CD4-positive, alpha-beta memory T cell (primary cell): ENCODE measurements at places on chromosomes 16 and 17. TPM values are rescaled to one million over a fixed set of nuclear protein-coding genes. Genes with fewer than 3 reads are reported as not detected.

KCNJ16 gene
- not detected for total RNA-seq

SLC16A6 gene
- total RNA-seq = 7.4 TPM

HSD17B2 gene
- not detected for total RNA-seq

SLC35G6 gene
- not detected for total RNA-seq

CES5A gene
- total RNA-seq = not detected

APOBR gene
- 9.1 TPM for total RNA-seq

KRTAP4-9 gene
- total RNA-seq = not detected

GLTPD2 gene
- total RNA-seq = not detected

KRTAP9-2 gene
- not detected for total RNA-seq

CORO6 gene
- total RNA-seq = 2.2 TPM

ADAP2 gene
- total RNA-seq = 4.6 TPM

C17orf50 gene
- total RNA-seq = not detected

KRTAP1-5 gene
- not detected for total RNA-seq

DNA sequence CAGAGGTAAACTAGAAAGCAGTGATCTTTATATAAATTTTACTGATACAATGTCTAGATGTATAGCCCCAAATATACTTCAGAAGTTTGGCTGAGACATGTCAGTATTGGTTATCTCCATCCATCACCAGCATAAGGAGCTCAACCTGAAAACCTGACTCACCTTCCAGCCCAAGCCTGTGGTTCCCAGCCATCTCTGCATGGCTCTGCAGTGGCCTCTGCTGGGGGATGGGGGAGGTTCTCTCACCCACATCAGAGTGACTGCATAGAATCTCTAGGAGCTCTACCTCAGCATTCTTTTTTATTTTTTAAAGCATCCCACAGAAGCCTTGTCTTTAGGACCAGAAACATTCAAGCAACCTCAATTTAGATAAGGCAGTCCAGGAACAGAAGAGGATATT lies 27.3 kb downstream of the USP7 start:
- no peak overlapping the region for H3K4me3 ChIP-seq
- H3K36me3 ChIP-seq = no peaks in the 10 kb centered on the region
- H3K27ac ChIP-seq = no peak overlapping the region
- H3K27me3 ChIP-seq = no peaks in the 10 kb centered on the region
- H3K4me1 ChIP-seq = peaks cover 76% of the 10 kb centered on the region

GRCh38 chr16:50821586-50821985 lies 79.7 kb downstream of the CYLD start:
- DNase-seq = no peak
- H3K4me3 ChIP-seq = no peak overlapping the region
- H3K27me3 ChIP-seq = no peaks in the 10 kb centered on the region
- H3K27ac ChIP-seq = no peak overlapping the region

GRCh38 chr17:43224146-43224705 lies 4.2 kb downstream of the CCDC200 start:
- no peaks in the 10 kb centered on the region for H3K27me3 ChIP-seq
- H3K4me3 ChIP-seq = no peak overlapping the region
- DNase-seq = no peak
- no peaks in the 10 kb centered on the region for H3K4me1 ChIP-seq
- H3K36me3 ChIP-seq = no peaks in the 10 kb centered on the region

GRCh38 chr16:2154533-2155090 lies 970 bp upstream of the TRAF7 start:
- H3K36me3 ChIP-seq = peaks cover 4% of the 10 kb centered on the region
- peaks cover 77% of the 10 kb centered on the region for H3K4me1 ChIP-seq
- no peak for DNase-seq
- H3K27ac ChIP-seq = peak overlapping the region; percentile 83

- H3K4me3 ChIP-seq = no peak overlapping the region
- DNase-seq = no peak
- H3K27ac ChIP-seq = no peak overlapping the region
Observed at GRCh38 chr17:79077587-79077986, 3.0 kb downstream of the ENGASE start.

DNA sequence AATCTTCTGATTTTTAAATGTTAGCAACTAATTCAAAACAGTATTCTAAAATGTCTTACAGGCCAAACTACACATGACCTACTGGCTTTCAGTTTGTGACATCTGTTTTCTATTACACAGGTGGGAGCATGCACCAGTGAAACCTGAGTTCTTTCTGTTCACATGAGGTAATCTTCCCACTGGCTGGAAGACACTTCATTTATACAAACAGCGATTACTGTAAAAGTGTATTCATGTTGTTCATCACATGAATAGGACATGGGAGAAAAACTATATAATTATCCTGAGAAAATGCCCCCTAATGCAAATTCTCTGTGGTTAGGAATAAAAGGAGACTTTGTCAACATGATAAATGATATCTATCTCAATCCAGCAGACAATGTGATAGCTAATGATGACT lies 11.1 kb upstream of the PIK3R5 start:
- no peak overlapping the region for H3K27ac ChIP-seq
- H3K36me3 ChIP-seq = no peaks in the 10 kb centered on the region
- DNase-seq = no peak
- no peaks in the 10 kb centered on the region for H3K27me3 ChIP-seq

GRCh38 chr17:27793168-27793905 lies 7.0 kb downstream of the NOS2 start:
- no peaks in the 10 kb centered on the region for H3K36me3 ChIP-seq
- no peak for DNase-seq
- no peak overlapping the region for H3K27ac ChIP-seq
- peaks cover 9% of the 10 kb centered on the region for H3K4me1 ChIP-seq
- peaks cover 18% of the 10 kb centered on the region for H3K27me3 ChIP-seq

DNA sequence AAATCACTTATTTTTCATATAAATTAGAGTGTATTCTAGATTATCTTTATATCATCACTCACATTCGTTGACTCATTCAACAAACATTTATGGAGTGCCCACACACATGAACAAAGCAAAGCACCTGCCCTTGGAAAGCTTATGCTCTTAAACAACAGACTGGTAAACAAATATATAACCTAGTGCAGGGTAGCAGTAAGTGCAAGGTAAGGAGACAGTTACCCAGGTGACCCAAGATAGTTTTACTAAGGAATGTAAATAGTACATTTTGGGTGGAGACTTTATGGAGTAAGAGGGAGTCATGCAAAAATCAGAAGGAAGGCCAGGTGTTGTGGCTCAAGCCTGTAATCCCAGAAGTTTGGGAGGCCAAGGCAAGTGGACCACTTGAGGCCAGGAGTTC lies 40.4 kb upstream of the HELZ start:
- H3K27me3 ChIP-seq = no peaks in the 10 kb centered on the region
- no peaks in the 10 kb centered on the region for H3K36me3 ChIP-seq
- H3K4me1 ChIP-seq = no peaks in the 10 kb centered on the region
- no peak for DNase-seq

- no peak overlapping the region for H3K4me3 ChIP-seq
- no peaks in the 10 kb centered on the region for H3K36me3 ChIP-seq
- peaks cover 31% of the 10 kb centered on the region for H3K4me1 ChIP-seq
- no peaks in the 10 kb centered on the region for H3K27me3 ChIP-seq
- DNase-seq = no peak
Observed at GRCh38 chr17:19880393-19880792, 12.7 kb upstream of the ULK2 start.

DNA sequence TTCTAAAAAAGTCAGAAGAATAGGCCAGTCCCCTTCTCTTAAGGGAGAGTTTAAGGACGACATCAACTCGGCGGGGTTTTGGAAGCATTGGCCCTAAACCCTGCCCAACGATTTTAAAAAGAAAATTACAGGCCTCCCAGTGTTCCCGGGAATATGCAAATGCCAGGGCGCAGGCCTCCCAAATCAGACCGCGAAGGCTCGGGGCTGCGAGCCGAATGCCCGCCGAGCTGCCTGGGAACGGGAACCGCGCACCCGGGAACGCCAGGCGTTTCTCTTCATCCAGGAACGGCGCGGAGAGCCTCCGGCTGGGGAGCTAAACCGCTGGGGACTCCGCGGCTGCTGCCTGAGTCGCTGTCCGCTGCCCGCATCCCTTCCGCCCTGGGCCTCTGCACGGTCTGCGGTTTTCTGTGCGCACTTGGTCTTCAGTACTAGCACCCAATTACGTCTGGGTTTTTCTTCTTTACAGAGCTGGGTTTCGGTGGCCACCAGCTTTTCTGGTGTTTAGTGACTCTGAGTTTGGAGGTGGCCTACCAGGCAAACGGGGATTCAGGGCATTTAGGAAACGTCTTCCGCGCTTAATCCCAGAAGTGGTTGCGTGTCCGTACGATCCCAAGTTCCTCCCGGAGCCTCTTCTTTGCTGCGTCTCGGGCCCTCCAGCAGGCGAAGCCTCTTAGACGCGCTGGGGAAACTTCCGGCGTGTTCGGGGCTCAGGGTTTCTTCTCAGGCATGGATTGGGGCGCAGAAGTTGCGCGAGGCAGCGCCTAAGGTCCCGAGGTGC lies 5.7 kb downstream of the IRX5 start:
- no peaks in the 10 kb centered on the region for H3K36me3 ChIP-seq
- peaks cover 13% of the 10 kb centered on the region for H3K4me1 ChIP-seq
- no peak overlapping the region for H3K4me3 ChIP-seq
- DNase-seq = peak; percentile 11

DNA sequence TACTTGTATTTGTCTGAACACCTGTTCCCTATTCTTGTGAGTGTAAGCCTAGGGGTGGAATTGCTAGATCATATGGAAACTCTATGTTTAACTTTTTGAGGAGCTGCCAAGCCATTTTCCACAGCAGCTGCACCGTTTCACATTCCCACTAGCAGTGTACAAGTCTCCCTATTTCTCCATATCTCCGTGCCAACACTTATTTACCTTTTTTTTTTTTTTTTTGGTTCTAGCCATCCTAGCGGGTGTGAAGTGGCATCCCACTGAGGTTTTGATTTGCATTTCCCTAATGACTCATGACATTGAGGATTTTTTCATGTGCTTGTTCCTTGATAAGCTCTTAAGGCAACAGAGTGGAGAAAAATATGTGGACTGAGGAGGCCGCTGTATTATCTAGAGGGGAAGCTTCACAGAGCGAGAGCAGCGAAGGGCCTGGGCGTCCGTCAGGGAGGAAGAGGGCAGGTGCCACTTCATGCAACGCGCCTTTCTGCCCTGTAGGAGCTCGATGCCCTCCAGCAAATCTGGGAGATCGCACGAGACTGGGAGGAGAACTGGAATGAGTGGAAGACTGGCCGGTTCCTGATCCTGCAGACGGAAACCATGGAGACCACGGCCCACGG lies 50.0 kb downstream of the DNAH2 start:
- DNase-seq = no peak
- no peak overlapping the region for H3K27ac ChIP-seq
- no peaks in the 10 kb centered on the region for H3K4me1 ChIP-seq
- no peak overlapping the region for H3K4me3 ChIP-seq

DNA sequence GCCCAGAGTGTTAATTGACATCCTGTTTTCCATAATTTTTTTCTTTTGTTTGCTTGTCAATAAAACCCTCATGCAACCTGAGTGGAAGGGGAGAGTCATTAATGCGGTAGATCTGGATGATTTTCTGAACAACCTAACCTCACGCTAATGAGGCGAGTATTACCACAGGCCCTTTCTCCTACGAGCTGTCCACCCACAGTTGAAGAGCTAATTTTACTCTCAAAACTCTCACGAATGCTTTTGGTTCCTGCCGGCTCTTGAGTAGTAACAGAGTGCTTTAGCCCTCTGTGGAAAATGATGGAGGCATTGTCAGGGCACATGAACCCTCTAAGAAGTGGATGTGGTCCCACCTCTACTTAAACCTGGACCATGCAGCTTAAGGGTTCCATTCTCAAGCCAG lies 491.3 kb upstream of the RBFOX1 start:
- no peaks in the 10 kb centered on the region for H3K27me3 ChIP-seq
- no peak overlapping the region for H3K27ac ChIP-seq
- no peaks in the 10 kb centered on the region for H3K4me1 ChIP-seq
- no peaks in the 10 kb centered on the region for H3K36me3 ChIP-seq

- H3K4me1 ChIP-seq = peaks cover 14% of the 10 kb centered on the region
- H3K36me3 ChIP-seq = no peaks in the 10 kb centered on the region
- H3K27me3 ChIP-seq = peaks cover 7% of the 10 kb centered on the region
- H3K4me3 ChIP-seq = peak within 1 kb of the TSS; percentile 65
Observed at GRCh38 chr17:20009302-20010098, at the start of gene SPECC1. TSS of gene SPECC1 (plus strand) at chr17:20009359. CDS start at chr17:20096652, 87,293 bp downstream.

DNA sequence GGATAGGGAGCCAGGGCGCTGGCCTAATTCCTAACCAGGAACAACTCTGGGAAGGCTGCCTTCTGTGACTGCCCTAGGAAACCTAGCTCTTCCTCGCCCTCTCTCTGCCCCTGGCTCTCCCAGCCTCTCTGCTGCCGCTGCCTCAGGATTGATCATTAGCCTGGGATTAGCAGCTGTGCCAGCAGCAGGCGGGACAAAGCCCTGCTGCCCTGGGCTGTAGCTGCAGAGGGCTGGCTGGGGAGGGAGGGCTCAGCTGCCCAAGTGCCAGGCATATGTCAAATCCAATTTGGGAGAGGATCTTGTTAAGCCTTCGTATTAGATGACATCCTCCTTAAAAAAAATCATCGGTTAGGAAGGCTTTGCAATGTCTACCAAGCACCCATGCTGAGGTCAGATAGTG lies 144.8 kb upstream of the CCL2 start:
- H3K4me3 ChIP-seq = no peak overlapping the region
- no peak for DNase-seq
- no peaks in the 10 kb centered on the region for H3K36me3 ChIP-seq

- no peak overlapping the region for H3K27ac ChIP-seq
- peaks cover 11% of the 10 kb centered on the region for H3K4me1 ChIP-seq
- H3K27me3 ChIP-seq = no peaks in the 10 kb centered on the region
- no peak for DNase-seq
Observed at GRCh38 chr17:82193520-82194220, 19.0 kb downstream of the CCDC57 start.

DNA sequence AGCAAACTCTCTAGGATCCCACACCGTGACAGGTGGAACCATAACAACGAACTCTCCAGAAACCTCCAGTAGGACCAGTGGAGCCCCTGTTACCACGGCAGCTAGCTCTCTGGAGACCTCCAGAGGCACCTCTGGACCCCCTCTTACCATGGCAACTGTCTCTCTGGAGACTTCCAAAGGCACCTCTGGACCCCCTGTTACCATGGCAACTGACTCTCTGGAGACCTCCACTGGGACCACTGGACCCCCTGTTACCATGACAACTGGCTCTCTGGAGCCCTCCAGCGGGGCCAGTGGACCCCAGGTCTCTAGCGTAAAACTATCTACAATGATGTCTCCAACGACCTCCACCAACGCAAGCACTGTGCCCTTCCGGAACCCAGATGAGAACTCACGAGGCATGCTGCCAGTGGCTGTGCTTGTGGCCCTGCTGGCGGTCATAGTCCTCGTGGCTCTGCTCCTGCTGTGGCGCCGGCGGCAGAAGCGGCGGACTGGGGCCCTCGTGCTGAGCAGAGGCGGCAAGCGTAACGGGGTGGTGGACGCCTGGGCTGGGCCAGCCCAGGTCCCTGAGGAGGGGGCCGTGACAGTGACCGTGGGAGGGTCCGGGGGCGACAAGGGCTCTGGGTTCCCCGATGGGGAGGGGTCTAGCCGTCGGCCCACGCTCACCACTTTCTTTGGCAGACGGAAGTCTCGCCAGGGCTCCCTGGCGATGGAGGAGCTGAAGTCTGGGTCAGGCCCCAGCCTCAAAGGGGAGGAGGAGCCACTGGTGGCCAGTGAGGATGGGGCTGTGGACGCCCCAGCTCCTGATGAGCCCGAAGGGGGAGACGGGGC lies 1.3 kb downstream of the SPN start:
- no peaks in the 10 kb centered on the region for H3K27me3 ChIP-seq
- peak; percentile 51 for DNase-seq
- H3K36me3 ChIP-seq = peaks cover 10% of the 10 kb centered on the region
- peaks cover 69% of the 10 kb centered on the region for H3K4me1 ChIP-seq
